ENCODE measurements at places on chromosomes 5 and 9.
A peak's percentile ranks its signal among the peaks of the same experiment; 100 is the strongest.

- H3K36me3 ChIP-seq = peaks cover 53% of the 10 kb centered on the region
- peaks cover 8% of the 10 kb centered on the region for H3K4me1 ChIP-seq
- DNase-seq = no peak
- H3K27ac ChIP-seq = peak overlapping the region; percentile 11
- no peak overlapping the region for H3K4me3 ChIP-seq
Observed at GRCh38 chr5:172886974-172887501, 53.0 kb downstream of the ERGIC1 start.

DNA sequence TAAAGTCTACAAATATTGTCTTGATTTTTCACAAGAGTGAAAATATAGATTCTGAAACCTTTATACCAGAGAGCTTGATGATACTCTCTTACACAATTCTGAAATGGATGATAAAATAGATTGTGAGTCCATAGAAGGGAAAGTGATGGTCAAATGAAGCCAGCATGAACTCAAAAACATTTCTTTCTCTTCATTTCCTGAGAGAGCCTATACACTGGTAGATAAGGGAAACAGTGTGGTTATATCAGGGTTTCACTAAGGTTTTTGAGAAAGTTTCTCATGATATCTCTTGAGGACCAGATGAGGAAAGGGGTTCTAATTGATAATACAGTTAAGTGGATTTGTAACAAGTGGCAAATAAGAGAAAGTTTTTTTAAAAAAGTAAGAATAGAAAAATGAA, 254.1 kb downstream of the PJA2 start:
- H3K27ac ChIP-seq = no peak overlapping the region
- no peaks in the 10 kb centered on the region for H3K4me1 ChIP-seq
- no peaks in the 10 kb centered on the region for H3K27me3 ChIP-seq
- no peak for DNase-seq
- H3K36me3 ChIP-seq = no peaks in the 10 kb centered on the region

- no peaks in the 10 kb centered on the region for H3K36me3 ChIP-seq
- H3K4me3 ChIP-seq = no peak overlapping the region
- H3K4me1 ChIP-seq = no peaks in the 10 kb centered on the region
- no peak for DNase-seq
- no peaks in the 10 kb centered on the region for H3K27me3 ChIP-seq
Observed at GRCh38 chr9:25964239-25964638, 286.0 kb upstream of the TUSC1 start.

DNA sequence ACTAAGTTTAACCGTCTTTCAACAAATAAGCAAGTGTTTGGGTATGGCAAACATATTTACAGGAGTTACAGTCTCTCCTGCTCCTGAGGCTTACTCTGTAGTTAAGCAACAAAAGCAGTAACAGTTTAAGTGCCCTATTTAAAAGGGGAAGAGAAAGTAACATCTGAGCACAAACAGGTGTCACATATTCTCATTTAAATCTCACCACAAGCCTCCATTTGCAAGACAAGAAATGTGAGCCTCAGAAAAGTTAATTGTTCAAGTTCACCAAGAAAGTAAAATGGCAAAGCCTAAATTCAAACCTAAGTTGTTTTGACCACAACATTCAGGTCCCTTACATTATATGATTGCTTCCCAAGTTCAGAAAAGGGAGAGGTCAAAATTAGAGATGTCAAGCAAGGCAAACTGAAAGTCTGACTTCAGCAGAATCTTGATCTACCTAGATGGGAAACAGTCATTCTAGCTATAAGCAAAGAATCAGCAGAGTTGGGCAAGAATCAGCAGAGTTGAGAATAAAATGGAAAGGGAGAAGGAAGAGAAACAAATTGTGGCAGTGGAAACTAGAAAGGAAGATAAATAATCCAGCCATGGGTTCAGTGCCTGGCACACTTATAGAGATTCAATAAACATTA, 93.4 kb downstream of the STRBP start:
- peak; percentile 45 for DNase-seq
- H3K27me3 ChIP-seq = no peaks in the 10 kb centered on the region
- peaks cover 13% of the 10 kb centered on the region for H3K4me1 ChIP-seq
- peak overlapping the region; percentile 76 for H3K27ac ChIP-seq
- no peak overlapping the region for H3K4me3 ChIP-seq
- H3K36me3 ChIP-seq = peaks cover 23% of the 10 kb centered on the region

DNA sequence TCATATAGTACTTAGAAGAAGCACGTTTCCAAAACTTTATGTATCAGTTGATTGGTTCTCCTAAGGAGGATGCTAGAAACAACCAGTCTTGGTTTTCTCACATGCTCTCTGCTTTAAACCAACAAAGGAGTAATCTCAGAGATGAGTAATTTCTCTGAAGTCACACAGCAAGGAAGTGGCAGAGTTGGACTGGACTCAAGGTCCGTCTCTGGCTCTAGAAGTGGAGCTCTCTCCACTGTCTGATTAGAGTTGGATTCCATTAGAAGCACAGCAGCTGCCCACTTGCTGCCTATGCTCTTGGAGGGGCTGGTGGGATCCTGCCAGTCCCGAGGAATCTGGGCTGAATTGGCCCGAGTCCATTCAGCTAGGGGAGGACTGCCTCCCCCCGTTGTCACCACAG, 21.0 kb downstream of the RALGPS1 start:
- H3K36me3 ChIP-seq = no peaks in the 10 kb centered on the region
- no peak overlapping the region for H3K27ac ChIP-seq
- H3K4me3 ChIP-seq = no peak overlapping the region
- peaks cover 17% of the 10 kb centered on the region for H3K4me1 ChIP-seq
- H3K27me3 ChIP-seq = peaks cover 2% of the 10 kb centered on the region
- no peak for DNase-seq

DNA sequence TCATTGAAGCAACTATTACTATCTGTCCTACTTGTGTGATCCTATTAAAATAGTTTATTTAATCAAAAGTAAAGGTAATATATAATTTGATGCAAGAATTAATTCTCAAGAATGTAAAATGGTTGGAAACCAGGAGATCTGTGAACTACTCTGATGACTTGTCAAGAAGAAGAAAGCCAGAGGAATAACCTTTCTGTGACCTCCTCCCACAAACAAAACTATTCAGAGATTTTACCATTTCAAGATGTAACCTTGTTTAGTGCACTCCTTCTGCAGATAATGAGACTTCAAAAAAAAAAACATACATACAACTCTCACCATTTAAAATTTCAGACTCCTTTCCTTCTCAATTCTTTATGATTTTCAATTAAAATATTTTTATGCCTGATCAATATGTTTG, 79.5 kb downstream of the RFX3 start:
- H3K27me3 ChIP-seq = no peaks in the 10 kb centered on the region
- no peaks in the 10 kb centered on the region for H3K4me1 ChIP-seq
- H3K4me3 ChIP-seq = no peak overlapping the region
- DNase-seq = no peak
- H3K36me3 ChIP-seq = no peaks in the 10 kb centered on the region

GRCh38 chr5:126852091-126852571, 75.2 kb downstream of the LMNB1 start:
- H3K36me3 ChIP-seq = no peaks in the 10 kb centered on the region
- peaks cover 46% of the 10 kb centered on the region for H3K4me1 ChIP-seq
- no peak overlapping the region for H3K4me3 ChIP-seq

DNA sequence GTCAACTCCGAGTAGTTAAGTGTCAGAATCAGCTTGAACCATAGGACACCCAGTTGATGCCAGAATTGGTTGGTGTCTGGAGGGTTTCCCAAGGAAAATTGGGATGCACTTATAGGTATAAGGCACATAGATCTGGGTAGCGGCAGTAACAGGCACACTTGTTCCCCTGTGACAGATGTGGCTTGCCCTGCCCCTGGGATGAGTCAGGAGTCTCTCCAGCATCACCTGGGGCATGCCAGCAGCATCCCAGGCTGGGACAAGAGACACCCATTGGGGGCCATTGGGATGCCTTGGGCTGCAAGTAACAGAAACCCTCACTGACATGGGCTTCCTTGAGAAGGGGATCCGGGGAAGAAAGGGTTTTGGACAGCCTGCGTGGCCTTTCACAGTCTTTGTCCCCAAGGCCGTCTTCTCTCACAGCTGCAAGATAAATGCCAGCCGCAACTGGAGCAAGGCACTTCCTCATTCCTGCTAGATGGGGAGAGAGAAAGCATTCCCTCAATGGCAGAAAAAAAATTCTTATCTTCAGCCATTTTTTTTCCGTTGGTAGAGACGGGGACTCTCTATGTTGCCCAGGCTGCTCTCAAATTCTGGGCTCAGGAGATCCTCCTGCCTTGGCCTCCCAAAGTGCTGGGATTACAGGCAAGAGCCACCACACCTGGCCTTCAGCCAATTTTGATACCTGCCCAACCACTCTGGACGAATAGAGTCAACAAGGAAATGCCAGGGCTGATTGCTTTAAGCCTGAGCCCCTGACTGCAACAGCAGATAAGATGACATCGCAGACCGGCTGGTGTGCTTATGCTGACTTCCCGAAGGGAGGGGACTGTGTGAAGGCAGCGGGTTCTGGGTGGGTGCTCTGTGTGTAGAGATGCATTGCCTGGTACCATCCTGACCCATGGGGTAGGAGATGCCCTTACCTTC, 13.3 kb upstream of the RNF130 start:
- peaks cover 3% of the 10 kb centered on the region for H3K27me3 ChIP-seq
- DNase-seq = no peak
- H3K4me3 ChIP-seq = peak overlapping the region; percentile 7
- H3K36me3 ChIP-seq = no peaks in the 10 kb centered on the region

DNA sequence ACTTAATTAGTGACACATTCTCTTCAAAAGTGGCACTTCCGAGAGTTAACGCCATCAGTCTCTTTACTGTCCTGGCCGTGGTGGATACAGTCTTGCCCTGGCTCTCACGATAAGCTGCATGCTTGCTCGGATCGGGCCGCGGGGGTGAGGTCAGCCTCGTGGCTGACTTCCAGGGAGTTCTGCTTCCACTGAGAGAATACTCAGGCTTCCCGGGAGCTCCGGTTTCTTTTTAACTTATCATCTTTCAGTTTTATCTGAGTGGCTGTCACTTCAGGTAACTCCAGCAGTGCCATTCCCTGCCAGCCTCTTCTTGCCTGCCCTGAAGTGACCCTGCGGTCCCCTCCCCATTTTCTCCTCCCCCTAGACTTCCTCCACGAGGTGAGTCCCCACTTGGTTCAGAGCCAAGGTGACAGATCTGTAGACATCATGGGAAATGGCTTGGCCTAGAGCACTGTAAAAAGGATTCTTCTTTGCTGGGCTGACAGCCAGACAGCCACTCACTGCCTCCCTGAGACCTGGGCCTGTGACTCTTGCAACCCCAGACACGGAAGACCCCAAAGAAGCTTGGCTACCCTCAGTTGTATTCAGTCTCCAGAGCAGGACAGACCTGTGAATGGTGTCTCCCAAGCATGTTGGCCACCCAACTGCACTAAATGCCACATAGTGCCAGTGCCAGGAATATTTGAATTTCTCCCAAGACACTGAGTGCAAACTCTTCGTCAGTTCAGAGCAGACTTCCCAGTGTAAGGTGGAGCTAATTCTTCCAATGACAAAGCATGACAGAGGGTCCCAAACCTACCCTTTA, 95.1 kb downstream of the DAPK1 start:
- peaks cover 47% of the 10 kb centered on the region for H3K4me1 ChIP-seq
- no peaks in the 10 kb centered on the region for H3K27me3 ChIP-seq
- H3K27ac ChIP-seq = peak overlapping the region; percentile 61
- no peak for DNase-seq
- no peak overlapping the region for H3K4me3 ChIP-seq
- H3K36me3 ChIP-seq = peaks cover 12% of the 10 kb centered on the region

DNA sequence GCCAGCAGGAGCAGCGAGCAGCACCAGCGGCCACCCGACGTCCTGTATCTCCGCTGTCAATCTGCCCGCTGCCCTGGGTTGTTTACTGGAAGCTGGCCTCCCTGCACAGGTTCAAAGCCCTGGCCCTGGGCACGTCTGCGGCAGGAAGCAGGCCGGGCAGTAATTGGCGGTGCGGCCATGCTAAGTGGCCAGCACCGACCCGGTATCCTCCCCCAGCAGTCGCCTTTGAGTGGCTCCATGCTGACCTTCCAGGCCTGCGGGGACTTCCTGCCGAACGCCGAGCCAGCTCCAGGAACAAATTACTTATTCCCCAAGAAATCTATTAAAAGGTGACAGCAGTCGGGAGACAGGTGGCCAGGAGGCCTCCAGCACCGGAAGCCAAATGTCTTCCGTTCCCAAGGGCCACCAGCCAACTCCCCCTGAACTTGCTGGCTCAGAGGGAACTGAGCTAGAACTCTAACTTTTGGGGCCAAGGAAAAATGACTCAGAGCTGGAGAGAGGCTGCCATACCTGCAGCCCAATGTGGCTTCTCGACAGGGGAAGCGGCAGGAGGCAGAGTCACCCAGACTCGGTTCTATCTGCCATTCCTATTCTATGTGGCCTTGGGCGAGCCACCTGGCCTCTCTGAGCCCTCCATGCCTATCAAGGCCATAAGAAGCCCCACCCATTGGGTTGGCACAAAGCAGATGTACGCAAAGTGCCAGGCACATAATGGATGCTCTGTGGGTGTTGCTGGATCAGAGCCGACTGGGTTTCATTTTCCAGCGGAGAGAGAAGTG, 13.7 kb upstream of the PSMB7 start:
- H3K36me3 ChIP-seq = no peaks in the 10 kb centered on the region
- peaks cover 7% of the 10 kb centered on the region for H3K27me3 ChIP-seq
- no peak overlapping the region for H3K4me3 ChIP-seq
- H3K4me1 ChIP-seq = no peaks in the 10 kb centered on the region
- DNase-seq = no peak

GRCh38 chr5:141149812-141150211, at the start of gene PCDHB6:
PCDHB6 (plus strand) TSS chr5:141150057; CDS start chr5:141150258, 201 bp downstream.
- no peaks in the 10 kb centered on the region for H3K4me1 ChIP-seq
- no peak within 1 kb of the TSS for H3K4me3 ChIP-seq
- no peaks in the 10 kb centered on the region for H3K27me3 ChIP-seq
- no peak within 1 kb of the TSS for H3K27ac ChIP-seq
- no peaks in the 10 kb centered on the region for H3K36me3 ChIP-seq

- no peaks in the 10 kb centered on the region for H3K36me3 ChIP-seq
- H3K27me3 ChIP-seq = no peaks in the 10 kb centered on the region
- H3K27ac ChIP-seq = no peak overlapping the region
- no peak for DNase-seq
- H3K4me1 ChIP-seq = no peaks in the 10 kb centered on the region
- no peak overlapping the region for H3K4me3 ChIP-seq
Observed at GRCh38 chr5:108417166-108417670, 35.3 kb upstream of the FBXL17 start.

- DNase-seq = no peak
- no peaks in the 10 kb centered on the region for H3K27me3 ChIP-seq
- no peaks in the 10 kb centered on the region for H3K4me1 ChIP-seq
- no peak overlapping the region for H3K27ac ChIP-seq
- no peak overlapping the region for H3K4me3 ChIP-seq
Observed at GRCh38 chr5:91090995-91091394, 292.1 kb downstream of the ARRDC3 start.

DNA sequence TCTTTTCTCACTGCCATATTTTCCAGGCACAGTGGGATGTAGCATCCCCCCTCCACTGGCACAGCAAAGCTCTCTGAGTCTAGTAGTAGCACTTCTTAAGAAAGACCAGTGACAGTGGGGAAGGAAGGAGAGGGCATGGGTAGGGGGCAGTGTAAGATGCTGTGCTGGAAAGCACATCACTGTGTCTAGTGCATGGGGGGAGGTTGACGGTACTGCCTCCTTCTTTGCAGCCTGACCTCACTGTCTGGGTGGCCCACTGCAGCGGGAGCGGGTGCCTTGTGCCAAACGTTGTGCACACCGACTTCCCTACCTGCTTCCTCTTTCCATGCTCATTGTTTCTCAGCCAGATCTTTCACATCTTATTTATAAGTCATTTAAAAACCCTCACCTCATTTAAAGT, 91.8 kb downstream of the PDE8B start:
- H3K27me3 ChIP-seq = no peaks in the 10 kb centered on the region
- no peak overlapping the region for H3K27ac ChIP-seq
- no peaks in the 10 kb centered on the region for H3K36me3 ChIP-seq
- no peak overlapping the region for H3K4me3 ChIP-seq
- no peaks in the 10 kb centered on the region for H3K4me1 ChIP-seq

GRCh38 chr5:79850316-79850822, 140.7 kb downstream of the MTX3 start:
- peaks cover 6% of the 10 kb centered on the region for H3K27me3 ChIP-seq
- no peak for DNase-seq
- H3K4me1 ChIP-seq = no peaks in the 10 kb centered on the region

All from thymus (tissue), 14 donors.